ENCODE measurements at places on chromosomes 7 and 10.

- DNase-seq, result no peak
Measured at GRCh38 chr10:133528296-133528844, 1.2 kb downstream of the CYP2E1 start.

DNA sequence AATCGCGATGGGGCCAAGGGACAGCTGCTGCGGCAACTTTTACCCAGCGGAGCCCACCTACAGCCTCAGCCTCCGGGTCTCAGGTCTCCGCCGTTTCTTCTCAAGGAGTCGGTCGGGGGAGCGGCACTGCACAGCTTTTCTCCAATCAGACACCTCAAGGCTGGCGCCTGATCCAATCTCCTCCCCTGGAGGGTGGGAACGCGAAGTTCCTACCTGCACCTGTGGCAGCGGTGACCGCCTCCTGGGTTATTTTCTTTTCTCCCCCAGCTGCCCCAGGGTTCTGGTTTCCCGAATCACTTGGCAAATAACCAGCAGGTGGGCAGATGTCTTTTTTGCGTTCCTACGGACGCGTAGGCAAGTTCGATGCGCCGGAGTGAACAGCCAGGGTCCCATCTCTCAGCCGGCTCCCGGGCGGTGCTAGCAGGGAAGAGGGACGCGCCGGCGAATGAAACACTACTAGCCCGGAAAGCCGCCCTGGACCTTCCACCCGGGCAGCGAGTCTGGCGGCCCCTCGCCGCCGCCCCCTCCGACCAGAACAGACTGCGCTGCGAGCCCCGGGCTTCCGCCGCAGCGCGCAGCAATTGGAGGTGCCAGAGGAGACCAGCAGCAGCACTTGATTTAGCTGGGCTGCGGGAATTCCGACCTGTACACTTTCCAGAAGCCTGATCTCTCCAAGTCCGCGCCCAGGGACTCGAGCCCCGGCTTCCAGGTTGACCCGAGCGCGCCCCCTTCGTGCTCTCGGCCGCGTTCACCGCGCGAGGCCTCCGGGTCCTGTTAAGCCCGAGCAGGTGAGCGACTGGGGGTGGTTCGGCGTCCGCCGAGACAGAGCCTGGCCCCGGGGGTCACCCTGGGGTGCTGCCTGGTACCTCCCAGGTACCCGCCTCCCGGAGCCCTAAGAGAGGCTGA, at the start of gene PRR15:
TSS of gene PRR15 (plus strand) at position 246 of the 906 bp plus-strand sequence. CDS start 2,495 bp downstream, outside the sequence.
- no peak for DNase-seq

GRCh38 chr10:132387764-132388210, 9.2 kb upstream of the PWWP2B start:
- peak; percentile 53 for DNase-seq

- DNase-seq, result no peak
Measured at GRCh38 chr10:103679096-103679790, 176.1 kb downstream of the SH3PXD2A start.

All from activated T-cell treated with anti-CD3 and anti-CD28 coated beads for 24 hours (primary cell).